ENCODE measurements at places on chromosomes 3 and 15.

- no peak for DNase-seq
Observed at GRCh38 chr3:14834807-14835466, 16.2 kb downstream of the FGD5 start.

DNA sequence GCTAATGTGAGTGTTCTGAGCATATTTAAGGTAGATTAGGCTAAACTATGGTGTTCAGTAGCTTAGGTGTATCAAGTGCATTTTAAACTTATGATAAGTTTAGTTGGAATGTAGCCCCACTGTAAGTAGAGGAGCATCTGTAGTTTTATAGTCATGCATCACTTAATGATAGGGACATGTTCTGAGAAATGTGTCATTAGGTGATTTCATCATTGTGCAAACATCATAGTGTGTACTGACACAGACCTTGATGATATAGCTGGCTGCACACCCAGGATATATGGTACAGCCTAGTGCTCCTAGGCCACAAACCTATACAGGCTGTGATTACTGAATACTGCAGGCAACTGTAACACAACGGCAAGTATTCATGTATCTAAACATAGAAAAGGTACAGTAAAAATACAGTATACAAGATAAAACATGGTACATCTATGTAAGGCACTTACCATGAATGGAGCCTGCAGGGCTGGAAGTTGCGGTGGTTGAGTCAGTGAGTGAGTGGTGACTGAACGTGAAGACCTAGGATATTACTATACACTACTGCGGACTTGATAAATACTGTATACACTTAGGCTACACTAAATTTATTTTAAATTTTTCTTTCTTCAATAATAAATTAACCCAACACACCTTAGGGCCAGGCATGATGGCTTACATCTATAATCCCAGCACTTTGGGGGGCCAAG is 17.9 kb downstream of the DNAH1 start:
- no peak for DNase-seq

GRCh38 chr3:29283231-29284119 is 2.6 kb downstream of the RBMS3 start:
- DNase-seq = no peak

DNA sequence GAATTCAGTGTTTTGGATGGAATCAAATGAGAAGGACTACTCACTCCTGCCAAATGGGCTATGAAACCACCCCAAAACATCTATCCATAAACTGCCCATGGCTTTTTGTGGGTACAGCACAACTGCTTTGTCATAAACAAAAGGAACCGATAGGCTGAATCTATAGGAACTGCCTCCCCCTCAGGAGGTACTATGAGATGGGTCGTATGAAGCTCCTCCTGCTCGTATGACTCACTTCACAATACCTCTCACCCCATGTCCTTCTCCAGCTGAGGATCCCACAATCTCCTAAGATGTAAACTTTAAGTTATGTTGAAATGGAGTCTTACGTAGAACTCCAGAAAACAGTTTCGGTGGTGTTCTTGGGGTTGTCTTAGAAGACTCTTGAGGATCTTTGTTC is 129.9 kb upstream of the SAMMSON start:
- no peak for DNase-seq

- no peak for DNase-seq
Observed at GRCh38 chr15:33788906-33789540, 179.3 kb upstream of the CHRM5 start.

- DNase-seq = no peak
Observed at GRCh38 chr3:154361099-154361498, 36.8 kb upstream of the DHX36 start.

DNA sequence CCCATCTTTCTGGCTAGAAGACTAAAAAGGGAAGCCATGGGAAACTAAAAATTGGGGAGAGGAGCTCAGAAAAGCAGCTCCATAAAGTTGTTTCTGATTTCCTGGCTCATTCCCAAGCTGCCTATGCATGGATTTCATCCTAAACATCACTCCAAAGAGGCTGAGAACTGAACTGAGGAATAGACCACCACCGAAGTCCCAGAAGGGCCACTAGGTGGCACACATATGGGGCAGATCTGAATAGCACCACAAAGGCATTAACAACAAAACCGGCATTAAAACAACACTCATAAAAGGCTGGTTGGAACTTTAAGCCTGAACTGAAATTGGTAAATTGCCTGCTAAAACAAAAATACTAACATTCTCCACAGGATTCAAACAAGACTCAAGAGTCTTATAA is 106.3 kb downstream of the PLD1 start:
- no peak for DNase-seq

DNA sequence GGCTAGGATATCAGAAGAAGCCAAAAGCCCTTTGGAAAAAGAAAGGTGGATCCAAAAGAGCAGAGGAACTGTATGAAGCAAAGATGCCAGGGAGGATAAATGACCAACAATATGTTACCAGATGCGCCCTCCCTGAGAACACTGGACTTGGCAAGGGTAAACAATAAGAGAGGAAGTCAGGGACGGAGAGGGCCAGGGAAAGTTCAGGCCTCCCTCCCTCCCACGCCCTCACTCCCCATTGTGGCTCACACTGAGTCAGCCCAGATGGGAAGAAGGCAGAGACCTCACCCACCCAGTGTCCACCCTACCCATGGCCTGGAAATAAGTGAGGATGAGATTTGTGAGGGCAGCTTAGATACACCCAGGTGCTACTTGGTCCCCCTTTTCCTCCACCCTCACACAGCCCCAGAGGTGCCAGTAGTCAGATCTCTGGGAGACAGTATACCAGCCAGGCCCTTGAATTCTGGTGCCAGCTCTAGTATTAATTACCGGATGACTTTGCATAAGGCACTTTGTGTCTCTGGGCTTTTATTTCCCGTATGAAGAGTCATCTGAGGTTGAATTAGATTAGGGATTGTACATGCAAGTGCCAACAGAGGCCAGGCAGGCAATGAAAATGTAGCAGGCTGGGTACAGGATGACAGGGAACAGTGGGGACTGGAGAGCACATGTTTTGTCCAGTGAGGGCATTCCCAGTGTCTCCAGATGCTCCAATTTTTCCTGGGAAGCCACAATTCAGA is 35.1 kb upstream of the FRMD4B start:
- no peak for DNase-seq

- DNase-seq = no peak
Observed at GRCh38 chr15:82946155-82946701, 6.3 kb downstream of the HOMER2 start.

DNA sequence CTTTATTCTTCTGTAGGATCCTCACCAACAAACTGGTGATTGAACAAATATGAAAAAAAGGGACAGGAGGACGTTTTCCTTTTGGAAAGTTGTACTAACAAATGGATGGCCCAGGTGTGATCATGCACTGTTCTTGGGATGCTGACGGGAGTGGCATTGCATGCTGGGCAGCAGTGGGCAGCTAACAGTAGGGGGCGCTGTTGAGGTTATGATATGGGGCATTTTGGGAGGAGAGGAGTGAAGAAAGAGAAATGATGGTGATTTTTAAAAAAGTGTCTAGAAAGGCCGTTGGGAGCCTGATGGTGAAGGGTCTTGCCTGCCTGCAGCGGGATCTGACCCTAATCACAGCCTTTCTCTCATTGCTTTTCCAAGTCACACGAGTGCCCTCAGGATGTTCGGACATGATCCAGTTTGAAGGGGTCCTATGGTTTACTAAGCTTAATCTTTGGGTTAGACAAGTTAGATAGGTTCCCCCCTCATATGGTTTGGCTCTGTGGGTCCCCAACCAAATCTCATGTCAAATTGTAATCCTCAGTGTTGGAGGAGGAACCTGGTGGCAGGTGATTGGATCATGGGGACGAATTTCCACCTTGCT is 46.2 kb upstream of the PRTG start:
- DNase-seq = no peak

DNA sequence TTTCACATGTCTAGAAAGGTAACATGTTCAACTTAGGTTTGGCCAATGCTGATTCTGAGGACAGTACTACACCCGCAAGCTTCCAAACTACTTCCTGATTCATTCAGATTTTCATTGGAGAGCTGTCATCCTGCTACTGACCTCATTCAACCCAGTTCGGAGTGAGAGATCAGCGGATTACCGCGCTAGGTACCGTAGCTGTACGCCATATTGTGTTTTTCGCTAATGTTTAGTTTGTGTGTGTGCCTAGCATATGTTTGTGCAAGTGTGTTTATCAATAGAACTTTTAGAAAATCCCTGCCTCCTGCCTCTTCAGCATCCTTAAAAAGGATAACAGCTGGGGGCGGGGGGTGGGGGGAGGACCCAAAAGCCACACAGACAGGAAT is 1.1 kb downstream of the ZBTB20 start:
- DNase-seq = peak; percentile 32

GRCh38 chr15:60318216-60318867 is 79.4 kb downstream of the ANXA2 start:
- DNase-seq = no peak

- DNase-seq = no peak
Observed at GRCh38 chr3:40672861-40673260, 148.1 kb downstream of the ZNF621 start.

GRCh38 chr3:157502916-157503595 is at the start of gene VEPH1:
VEPH1 (minus strand) TSS chr3:157503416; CDS start chr3:157495349, 8,067 bp downstream.
- DNase-seq = no peak

DNA sequence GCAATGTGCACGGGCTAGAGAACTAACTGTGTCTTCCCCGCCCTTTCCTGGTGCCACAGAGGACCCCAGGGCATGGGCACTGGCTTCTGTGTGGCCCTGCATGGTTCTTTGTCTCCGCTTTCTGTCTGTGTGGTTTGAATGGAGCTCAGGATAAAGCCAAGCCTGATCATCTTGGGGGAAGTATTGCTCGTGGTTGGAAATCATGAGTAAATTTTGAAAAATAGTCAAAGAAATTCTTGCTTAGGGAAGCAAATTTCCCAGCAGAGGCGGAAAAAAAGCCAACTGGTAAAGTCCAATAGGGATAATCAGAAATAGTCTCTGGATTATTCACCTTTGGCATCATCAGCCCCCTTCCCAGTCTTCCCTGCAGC is 55.4 kb downstream of the MAGEF1 start:
- DNase-seq = no peak

- DNase-seq = no peak
Observed at GRCh38 chr3:57556459-57557084, 498 bp downstream of the PDE12 start.

GRCh38 chr3:178325330-178325729 is 210.9 kb upstream of the KCNMB2 start:
- peak; percentile 38 for DNase-seq

DNA sequence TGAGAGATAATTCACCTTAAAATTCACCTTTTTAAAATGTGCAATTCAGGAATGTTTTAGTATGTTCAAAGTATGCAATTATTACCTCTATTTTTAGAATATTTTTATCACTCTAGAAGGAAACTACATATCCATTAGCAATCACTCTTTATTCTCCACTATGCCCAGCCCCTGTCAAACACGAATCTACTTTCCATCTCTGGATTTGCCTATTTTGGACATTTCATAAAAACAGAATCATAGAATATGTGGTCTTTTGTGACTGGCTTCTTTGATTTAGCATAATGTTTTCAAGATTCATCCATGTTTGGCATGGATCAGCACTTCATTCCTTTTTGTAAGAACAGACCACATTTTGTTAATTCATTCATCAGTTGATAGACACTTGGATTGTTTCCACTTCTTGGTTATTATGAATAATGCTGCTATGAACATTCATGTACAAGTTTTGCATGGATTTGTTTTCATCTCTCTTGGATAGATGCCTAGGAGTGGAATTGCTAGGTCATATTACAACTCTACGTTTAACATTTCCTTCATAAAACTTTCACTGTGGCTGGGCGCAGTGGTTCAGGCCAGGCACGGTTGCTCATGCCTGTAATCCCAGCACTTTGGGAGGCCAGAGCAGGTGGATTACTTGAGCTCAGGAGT is 12.7 kb downstream of the HMCES start:
- no peak for DNase-seq

- DNase-seq = no peak
Observed at GRCh38 chr3:3589715-3590130, 209.5 kb upstream of the LRRN1 start.

DNA sequence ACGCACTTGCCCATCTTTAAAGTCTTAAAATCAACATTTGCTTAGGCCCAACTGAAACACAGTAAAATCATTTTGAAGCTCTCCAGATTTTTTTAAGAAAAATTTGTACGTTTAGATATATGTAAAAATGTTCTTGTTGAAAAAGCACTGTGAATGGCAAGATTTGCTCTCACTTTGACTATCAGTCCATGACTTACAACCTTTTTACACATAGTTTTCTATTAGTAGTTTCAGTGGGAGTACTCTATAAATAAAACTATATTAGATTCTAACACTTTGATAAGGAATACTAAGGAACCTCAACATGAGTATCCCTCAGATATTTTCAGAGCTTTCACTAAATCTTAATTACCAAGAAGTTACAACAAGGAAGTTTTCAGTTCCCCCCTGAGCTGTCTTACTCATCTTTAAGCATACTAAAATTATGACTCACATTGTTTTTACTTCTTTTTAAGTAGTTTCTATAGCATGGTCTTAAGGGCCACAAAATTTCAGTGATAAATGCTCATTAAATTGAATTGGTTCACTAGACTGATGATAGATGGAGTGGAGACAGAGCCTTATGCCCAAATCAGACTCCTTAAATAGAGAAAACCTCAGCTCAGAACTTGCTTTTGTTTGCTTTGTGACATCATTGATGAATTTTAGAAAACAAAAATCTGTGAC is 31.6 kb upstream of the RAP2B start:
- DNase-seq = no peak

DNA sequence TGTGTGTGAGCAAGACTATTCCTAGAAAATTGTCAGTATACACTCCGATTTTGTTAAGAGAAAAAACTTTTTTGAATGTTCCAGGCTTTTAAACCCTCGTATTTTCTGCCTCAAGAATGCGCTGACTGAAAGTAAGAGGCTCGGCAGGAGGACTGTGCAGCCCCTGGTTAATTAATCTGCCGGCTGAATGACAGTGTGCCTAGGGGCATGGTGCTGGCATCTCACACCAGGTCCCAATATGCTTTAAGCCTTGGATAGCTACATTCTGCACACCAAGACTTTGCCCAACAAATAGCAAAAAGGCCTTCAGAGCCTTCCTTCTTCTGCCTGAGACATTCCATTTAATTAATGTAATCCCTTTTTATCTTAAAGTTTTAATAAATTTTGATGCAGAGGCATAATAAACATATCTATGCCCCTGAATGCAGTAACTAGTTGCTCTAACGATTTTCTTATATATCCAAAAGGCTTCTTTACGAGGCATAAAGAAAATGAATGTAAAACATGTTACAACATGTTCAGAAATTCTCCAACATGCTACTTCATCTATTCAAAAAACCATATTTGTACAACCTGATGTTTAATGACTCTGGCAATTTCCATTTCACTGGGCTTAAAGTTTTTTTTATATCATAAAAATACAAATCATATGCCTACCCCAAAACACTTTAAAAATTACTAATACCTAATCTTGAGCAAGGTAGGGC is 37.9 kb downstream of the DPH6 start:
- DNase-seq = no peak

GRCh38 chr3:96354742-96355141 is 459.7 kb upstream of the EPHA6 start:
- DNase-seq = no peak

GRCh38 chr15:43930079-43930478 is 103.3 kb downstream of the WDR76 start:
- DNase-seq = no peak

DNA sequence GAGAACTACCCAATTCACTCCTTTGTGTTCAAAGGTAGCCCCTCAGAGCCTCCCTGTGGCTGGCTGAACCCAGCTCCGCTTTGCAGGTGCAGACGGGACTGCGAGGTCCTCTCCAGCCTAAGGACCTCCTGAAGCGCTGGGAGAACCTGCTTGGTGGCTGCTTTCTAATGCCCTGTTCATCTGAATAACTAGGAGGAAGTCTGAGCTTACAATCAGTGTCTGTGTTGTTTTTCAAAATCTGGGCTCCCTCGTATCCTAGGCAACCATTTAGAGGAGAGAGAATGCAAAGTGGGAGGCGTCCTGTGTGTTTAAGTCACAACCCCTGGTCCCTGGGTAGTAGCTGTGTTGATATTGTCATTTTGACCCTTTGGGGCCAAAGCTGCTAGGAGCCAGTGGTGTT is 99.9 kb downstream of the GABRG3 start:
- DNase-seq = no peak

All from AG09319 (cell line).